ENCODE measurements at places on chromosomes 5 and 9.

DNA sequence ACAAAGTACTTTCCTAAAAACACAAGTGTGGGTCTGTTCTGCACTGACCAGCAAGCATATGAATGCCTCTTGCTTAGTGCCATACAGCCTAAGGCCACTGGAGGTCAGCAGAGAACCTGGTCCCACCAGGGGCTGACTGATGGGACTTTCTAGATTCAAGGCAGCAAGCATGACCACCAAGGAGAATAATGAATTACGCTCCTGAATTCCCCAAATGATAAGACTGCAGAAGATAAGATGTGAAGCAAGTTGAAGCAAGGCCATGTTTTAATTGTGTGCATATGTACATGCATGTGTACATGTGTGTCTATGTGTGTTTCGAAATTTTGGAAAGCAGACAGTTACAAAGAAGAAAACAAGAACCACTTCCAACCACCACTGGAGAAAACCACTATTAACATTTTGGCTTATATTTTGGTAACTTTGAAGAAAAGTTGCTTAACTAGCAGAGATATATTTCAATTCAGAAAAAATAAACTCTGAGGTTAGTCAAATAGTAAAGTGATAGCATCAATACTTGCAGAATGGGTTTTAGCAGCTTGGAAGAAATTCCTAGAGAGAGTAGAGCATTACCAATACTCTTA, 70.5 kb downstream of the ERP44 start:
- peak; percentile 42 for DNase-seq

GRCh38 chr9:97315550-97315949, 8.1 kb downstream of the CCDC180 start:
- no peak for DNase-seq

GRCh38 chr5:56145511-56145910, 87.6 kb downstream of the ANKRD55 start:
- DNase-seq: no peak

- no peak for DNase-seq
Observed at GRCh38 chr5:150323092-150323491, 20.4 kb upstream of the ARSI start.

DNA sequence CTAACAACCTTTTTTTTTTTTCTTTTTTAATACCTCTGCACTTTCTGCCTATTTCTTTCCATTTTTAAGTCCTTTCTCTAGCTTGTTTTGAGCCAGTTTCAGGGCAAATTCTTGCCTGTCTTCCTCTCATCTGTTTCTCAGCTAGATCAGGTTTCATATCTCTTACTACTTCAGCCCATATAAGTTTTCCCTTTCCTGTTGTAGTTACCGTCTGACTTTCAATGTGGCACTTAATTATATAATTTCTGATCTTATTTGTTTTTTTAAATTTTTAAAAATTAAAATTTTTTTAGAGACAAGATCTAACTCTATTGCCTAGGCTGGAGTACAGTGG, 104.7 kb upstream of the ELL2 start:
- no peak for DNase-seq

DNA sequence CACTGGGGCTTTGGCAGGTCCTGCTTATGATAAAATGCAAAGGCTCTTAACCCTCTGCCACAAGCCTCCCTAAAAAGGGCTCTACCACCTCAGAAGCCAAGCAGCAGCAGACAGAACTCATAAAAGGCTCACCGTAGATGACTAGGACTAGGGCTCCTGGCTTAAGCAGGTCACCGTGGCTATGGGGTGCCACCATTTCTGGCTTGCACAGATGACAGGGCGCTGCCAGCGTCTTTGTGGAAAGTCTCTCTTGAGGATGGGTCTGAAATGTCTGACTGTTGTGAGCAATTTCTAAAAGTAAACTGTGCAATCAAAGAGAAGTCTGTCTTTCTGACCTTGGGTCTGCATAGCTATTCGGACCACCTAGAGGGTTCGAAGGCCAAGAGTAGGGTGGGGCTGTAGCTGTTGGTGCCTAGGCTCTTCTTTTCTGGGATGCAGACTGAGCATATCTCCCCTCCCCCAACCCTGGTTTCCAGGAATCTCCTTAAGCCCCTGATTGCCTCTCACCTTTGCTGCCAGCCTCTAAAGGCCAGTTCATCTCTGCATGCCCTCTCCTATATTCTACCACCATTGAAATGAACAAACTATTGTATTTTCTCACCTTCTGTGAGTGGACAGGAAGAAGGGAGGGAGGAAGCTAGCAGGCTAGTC, 307.4 kb downstream of the ARHGAP26 start:
- no peak for DNase-seq

DNA sequence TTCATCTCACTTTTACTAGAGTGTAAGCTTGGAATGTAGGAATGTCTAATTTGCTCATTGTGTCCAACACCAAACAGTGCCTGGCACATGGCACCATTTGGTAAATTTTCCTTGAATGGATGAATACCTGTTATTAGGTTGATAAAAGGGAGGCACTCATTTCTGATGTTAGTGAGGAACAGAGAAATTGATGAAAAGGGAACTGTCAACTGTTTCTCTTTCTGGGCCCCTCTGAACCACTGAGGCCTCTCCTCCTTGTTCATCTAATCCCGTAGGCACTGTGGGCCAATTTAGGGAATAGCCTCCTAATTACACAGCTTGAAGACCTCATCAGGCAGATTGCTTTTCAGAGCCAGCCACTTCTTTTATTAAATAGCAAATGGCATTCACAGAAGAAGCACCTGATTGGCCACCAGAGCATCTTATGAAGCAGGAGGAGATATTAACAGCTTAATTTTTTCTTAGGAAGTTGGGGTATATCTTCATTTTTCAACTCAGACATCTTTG, 22.6 kb downstream of the MRRF start:
- DNase-seq: no peak

- no peak for DNase-seq
Observed at GRCh38 chr9:127388037-127388855, 8.7 kb upstream of the SLC2A8 start.

DNA sequence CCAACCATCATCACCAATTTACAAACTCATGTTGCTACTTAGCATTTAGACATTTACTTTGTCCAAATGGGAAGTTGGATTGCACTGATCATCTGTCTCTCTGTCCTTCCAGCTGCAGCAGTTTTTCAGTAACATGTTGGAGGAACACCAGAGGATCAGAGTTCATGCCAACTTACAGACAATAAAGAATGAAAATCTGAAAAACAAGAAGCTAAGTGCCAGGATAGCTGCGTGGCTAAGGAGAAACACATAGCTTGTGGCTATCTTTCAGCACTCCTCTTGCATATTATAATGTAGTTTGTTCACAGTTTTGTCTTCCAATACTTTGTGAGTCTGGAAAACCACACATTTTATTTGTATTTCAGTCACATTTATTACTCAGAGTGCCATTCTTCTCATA, 6.4 kb upstream of the ARL14EPL start:
- no peak for DNase-seq

GRCh38 chr9:134355158-134355557, 28.9 kb downstream of the RXRA start:
- no peak for DNase-seq

GRCh38 chr5:32443541-32444430, 754 bp downstream of the ZFR start:
- peak; percentile 55 for DNase-seq

- no peak for DNase-seq
Observed at GRCh38 chr5:124235576-124235975, 510.9 kb downstream of the ZNF608 start.

DNA sequence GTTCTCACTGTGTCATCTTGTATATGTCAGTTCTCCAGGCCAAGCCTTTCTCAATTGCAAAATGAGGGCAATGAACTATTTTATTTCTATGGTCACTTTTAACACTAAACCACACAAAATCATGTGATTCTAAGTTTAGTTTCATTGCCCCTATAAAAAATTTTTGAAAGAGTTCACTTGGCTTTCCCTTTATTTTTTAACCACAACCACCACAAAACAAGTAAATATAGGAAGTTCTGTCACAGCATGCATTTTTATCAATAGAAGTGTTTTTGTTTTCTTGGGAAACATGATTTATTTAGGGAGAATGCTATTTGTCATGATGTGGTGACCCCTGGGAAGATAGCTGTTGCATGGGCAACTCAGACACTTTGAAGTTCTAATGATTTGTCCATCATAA, 169.1 kb downstream of the CSNK1G3 start:
- DNase-seq: no peak

DNA sequence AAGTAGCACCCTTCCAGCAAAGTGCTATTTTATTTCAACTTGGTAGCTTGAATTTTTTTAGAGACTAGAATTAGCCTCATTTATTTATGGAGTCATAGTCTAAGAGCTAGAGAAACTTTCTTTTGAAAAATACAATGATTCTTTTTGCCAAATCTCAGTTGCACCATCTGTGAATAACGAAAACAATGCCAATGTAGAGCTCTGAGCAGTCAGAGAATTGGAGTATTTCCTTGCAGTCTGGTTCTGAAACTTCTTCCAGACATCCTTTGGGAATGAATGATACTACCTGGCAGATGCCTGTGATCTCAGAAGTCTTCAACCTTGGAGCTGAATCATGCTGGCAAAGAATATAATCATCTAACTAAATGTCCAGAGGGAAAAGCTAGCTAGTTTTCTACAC, 511.5 kb upstream of the CYLC2 start:
- no peak for DNase-seq

GRCh38 chr5:60522292-60522905, 177.6 kb downstream of the DEPDC1B start:
- DNase-seq: no peak

DNA sequence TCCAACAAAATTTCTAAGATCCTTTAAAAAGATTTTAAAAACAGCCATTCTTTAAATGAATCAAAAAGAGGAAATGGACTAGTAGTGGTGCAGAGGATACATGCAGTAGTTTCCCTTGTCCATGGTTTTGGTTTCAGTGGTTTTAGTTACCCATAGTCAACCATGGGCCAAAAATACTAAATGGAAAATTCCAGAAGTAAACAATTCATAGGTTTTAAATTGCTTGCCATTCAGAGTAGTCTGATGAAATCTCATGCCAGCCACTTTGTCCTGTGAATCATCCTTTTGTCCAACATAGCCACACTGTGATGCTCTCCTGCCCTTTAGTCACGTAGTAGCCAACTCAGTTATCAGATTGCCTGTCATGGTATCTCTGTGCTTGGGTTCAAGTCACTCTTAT, 286.1 kb downstream of the ANXA1 start:
- no peak for DNase-seq

DNA sequence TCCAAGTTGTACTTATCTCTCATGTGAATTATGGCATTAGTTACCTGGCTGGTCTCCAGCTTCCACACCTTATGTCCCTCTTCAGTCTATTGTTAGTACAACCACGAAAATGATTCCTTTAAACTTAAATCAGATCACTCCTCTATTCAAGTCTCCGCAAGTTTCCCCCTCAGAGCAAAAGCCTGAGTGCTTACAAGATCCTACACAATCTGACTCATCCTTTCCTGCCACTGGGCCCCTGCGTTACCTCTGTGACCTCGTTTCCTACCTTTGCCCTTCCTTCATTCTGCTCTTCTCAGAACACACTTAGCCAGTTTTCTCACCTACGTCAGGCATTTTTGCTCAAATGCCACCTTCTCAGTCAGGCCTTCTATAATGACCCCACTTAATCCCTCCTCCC, 45.1 kb upstream of the GLIS3 start:
- no peak for DNase-seq

- no peak for DNase-seq
Observed at GRCh38 chr5:141172381-141173204, at the start of gene PCDHB7. PCDHB7 (plus strand) TSS chr5:141172644; CDS start chr5:141172836, 192 bp downstream.

DNA sequence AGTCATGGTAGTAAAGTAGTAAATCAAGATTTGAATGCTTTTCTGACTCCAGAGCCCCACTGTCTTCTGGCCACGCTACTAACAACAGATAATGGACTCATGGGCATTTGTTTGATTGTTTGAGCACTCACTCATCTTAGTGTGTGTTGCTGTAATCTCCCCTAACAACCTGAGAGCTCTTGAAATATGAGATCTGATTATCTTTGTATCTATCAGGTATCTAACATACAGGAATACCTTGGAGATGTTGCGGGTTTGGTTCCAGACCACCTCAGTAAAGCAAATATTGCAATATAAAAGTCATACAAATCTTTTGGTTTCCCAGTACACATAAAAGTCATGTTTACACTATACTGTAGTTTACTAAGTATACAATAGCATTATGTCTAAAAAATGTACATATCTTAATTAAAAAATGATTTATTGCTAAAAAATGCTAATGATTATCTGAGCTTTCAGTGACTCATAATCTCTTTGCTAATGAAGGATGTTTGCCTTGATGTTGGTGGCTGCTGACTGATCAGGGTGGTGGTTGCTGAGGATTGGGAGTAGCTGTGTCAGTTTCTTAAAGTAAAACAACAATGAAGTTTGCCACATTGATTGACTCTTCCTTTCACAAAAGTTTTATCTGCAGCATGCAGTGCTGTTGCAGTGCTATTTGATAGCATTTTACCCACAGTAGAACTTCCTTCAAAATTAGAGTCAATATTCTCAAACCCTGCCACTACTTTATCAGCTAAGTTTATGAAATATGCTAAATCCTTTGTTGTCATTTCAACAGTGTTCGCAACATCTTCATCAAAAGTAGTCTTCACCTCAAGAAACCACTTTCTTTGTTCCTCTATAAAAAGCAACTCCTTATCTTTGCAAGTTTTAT, 92.2 kb downstream of the ZNF462 start:
- DNase-seq: no peak

- no peak for DNase-seq
Observed at GRCh38 chr9:27763831-27764230, 190.6 kb upstream of the C9orf72 start.

DNA sequence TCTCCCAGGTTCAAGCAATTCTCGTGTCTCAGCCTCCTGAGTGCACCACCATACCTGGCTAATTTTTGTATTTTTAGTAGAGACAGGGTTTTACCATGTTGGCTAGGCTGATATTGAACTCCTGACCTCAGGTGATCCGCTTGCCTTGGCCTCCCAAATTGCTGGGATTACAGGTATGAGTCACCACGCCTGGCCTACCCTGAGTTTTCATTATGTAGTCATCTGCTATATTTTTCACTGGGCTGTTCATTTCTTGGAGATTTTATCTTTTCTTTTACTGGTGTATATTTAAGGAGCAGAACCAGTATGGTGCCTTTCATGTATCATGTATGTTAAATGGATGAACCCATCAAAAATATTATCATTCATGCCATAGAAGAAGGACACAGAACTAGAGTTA, 377.0 kb upstream of the ACTBL2 start:
- DNase-seq: no peak

GRCh38 chr5:125575171-125575890, 828.9 kb upstream of the ZNF608 start:
- DNase-seq: no peak

- no peak for DNase-seq
Observed at GRCh38 chr5:6902597-6902996, 189.4 kb downstream of the TENT4A start.

GRCh38 chr9:105693435-105694189, 729 bp upstream of the TMEM38B start:
- peak; percentile 20 for DNase-seq
